ENCODE measurements at places on chromosomes 11 and 22. TPM values are rescaled to one million over a fixed set of nuclear protein-coding genes. Genes with fewer than 3 reads are reported as not detected.

The SCGB1D2 gene
- not detected for total RNA-seq

The GAB4 gene
- not detected for total RNA-seq

The POU2AF3 gene
- not detected for total RNA-seq

The TTC36 gene
- 0.43 TPM for total RNA-seq

The ARCN1 gene
- 224 TPM for total RNA-seq

The IGLL1 gene
- total RNA-seq = not detected

The GPR152 gene
- total RNA-seq = not detected

The EMID1 gene
- 0.76 TPM for total RNA-seq

The OR4D10 gene
- total RNA-seq = not detected

The OR51E1 gene
- not detected for total RNA-seq

The MPZL3 gene
- 6.9 TPM for total RNA-seq

The KLHL35 gene
- total RNA-seq = 2.7 TPM

The LTBP3 gene
- 53.8 TPM for total RNA-seq

The CCDC87 gene
- total RNA-seq = 0.76 TPM

The SLC16A8 gene
- total RNA-seq = under 0.01 TPM

The STT3A gene
- 442 TPM for total RNA-seq

The IL18 gene
- 0.39 TPM for total RNA-seq

The KCNQ1OT1 gene
- 6.4 TPM for total RNA-seq

The RAG2 gene
- not detected for total RNA-seq

The CCDC34 gene
- total RNA-seq = 7.0 TPM

The SLC22A6 gene
- not detected for total RNA-seq

The KRTAP5-3 gene
- not detected for total RNA-seq

The FAM181B gene
- under 0.01 TPM for total RNA-seq

The MFRP gene
- total RNA-seq = not detected

The WBP2NL gene
- 1.2 TPM for total RNA-seq

The GRAP2 gene
- total RNA-seq = not detected

The RTN4R gene
- total RNA-seq = 0.26 TPM

The FUT4 gene
- 10.8 TPM for total RNA-seq

The GGT5 gene
- total RNA-seq = 13.7 TPM

The GLYATL2 gene
- 1.5 TPM for total RNA-seq

The STK33 gene
- 0.78 TPM for total RNA-seq

The MAPK11 gene
- total RNA-seq = 5.2 TPM

The TMEM45B gene
- total RNA-seq = not detected

The OR8D4 gene
- 0.32 TPM for total RNA-seq

The DGCR6 gene
- total RNA-seq = 1.2 TPM

The RASL10A gene
- total RNA-seq = not detected

The NLRP10 gene
- 12.0 TPM for total RNA-seq

The OR51B2 gene
- total RNA-seq = not detected

The KRTAP5-2 gene
- not detected for total RNA-seq

The MS4A6A gene
- not detected for total RNA-seq

The SMTNL1 gene
- not detected for total RNA-seq

The OR4X1 gene
- not detected for total RNA-seq

The FGF4 gene
- total RNA-seq = not detected

The BLID gene
- 17.8 TPM for total RNA-seq

The AIP gene
- 35.5 TPM for total RNA-seq

The GPR83 gene
- total RNA-seq = not detected

The TMEM132A gene
- total RNA-seq = 5.2 TPM

The OR5B21 gene
- 0.22 TPM for total RNA-seq

The LIPT2 gene
- 2.2 TPM for total RNA-seq

The SLC22A8 gene
- not detected for total RNA-seq

The CNGA4 gene
- total RNA-seq = not detected

Measured in articular chondrocyte of knee joint (primary cell).